Activated CD4-positive, alpha-beta T cell treated with anti-CD3 and anti-CD28 coated beads for 36 hours (primary cell): ENCODE measurements at places on chromosomes 5 and 9.
A peak's percentile ranks its signal among the peaks of the same experiment; 100 is the strongest.

- no peak for DNase-seq
Observed at GRCh38 chr5:72451741-72452505, 55.3 kb downstream of the ZNF366 start.

- DNase-seq: no peak
Observed at GRCh38 chr5:32949286-32949970, 238.3 kb downstream of the NPR3 start.

DNA sequence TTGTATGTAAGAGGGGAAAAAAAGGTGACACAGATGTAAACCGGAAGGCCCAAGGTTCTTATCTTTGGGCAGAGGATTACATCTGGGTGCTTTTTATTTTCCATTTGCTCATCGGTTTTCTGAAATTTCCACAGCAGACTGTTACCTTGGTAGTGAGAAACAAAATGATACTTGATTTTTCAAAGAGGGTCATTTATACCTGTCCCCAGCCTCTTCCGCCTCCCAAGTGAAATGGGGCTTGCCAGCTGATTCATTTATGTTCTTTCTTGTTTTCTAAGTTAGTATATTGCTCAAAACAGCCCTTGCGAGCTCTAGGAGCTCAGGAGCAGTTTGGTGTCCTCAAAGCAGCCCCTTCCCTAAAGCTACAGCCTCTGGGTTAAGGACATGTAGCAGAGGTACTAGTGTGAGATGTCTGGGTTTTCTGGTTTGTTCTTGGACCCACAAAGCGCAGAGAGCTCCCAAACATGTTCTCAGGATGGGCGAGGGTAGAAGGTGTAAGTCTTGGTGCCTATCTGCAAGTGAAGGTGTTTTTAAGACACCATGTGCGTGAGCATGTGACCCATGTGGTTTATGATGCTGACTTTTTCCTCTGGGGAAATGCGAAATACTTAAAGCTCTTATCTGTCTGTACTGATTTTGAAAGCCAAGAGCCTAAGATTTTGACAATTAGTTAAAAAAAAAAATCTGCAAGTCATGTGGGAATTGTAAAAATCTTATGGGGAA, 38.3 kb downstream of the DAPK1 start:
- DNase-seq: peak; percentile 69

- DNase-seq: no peak
Observed at GRCh38 chr5:7795306-7795705, 55.6 kb downstream of the CFAP90 start.

GRCh38 chr5:154211641-154212390, 21.3 kb downstream of the GALNT10 start:
- DNase-seq: no peak

- DNase-seq: no peak
Observed at GRCh38 chr5:179181988-179182387, 121.8 kb downstream of the ZNF354C start.

- no peak for DNase-seq
Observed at GRCh38 chr9:118094387-118094786, 390.2 kb downstream of the TLR4 start.

DNA sequence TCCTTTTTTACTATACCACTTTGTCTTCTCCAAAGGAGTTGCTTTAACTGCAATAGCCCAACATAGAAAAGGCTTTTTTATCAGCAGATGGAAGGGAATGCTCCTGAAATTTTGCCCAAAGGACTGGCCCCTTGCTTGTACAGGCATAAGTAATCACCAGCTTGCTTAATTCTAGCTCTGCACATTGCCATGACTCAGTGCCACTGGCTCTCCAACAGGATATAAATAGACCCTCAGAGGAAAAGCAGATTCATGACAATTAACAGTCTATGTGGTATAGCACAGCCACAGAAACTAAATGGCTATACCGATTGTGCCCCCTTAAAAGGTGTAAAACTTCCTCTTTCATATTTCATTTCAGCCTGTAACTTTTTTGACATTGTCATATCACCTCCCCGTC, 227.0 kb downstream of the ZNF608 start:
- no peak for DNase-seq

DNA sequence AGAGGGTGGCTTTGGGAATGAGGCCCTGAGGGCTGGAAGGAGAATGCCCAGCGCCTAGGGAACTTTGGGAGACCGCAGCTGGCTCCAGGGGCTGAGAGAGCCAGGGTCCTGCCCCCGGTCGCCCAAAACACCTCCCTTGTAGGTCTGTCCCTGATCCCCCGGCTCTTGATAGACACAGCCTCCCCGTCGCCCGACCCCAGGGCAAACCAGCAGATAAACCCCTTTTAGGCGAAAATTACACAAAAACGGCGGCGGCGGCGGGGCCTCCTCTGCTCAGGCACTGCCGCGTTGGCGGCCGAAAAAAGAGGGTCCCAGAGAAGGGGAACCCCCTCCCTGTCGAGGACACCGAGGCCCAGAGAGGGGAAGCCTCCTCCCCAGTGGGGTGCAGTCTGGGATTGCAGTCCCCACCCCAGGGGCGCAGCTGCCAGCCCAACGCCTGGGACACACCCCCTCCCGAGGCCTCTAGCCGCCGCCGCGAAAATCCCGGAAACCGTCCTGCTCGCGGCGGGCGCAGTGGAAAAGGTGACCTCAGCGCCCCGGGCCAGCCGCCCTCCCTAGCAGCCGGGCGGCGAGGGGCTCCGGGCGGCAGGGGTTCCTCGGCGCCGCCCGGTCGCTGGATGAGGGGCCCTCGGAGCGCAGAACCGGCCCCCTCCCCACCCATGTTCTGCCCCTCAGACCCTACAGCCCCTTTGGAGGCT, 3.1 kb upstream of the BARX1 start:
- DNase-seq: peak; percentile 65

DNA sequence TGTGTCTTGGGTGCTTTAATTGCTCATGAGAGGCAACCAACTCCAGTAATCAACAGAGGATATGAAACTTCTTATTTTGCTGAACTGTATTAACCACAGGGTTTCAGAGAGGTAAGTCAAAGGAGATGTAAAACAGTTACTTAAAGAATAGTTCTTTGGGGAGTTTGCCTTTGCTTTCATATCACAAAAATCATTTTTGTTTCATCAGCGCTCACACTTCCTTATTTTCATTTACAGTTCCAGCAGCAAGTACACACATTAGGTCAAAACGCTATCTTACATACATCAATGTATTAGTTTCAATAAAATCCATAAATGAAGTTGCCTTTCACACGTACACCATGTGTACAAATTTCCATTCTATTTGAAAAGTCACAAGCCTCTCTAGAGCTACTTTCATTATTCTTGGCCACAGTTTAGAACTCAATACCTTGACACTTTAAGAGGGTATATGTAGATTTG, 50.1 kb downstream of the ST8SIA4 start:
- DNase-seq: no peak

DNA sequence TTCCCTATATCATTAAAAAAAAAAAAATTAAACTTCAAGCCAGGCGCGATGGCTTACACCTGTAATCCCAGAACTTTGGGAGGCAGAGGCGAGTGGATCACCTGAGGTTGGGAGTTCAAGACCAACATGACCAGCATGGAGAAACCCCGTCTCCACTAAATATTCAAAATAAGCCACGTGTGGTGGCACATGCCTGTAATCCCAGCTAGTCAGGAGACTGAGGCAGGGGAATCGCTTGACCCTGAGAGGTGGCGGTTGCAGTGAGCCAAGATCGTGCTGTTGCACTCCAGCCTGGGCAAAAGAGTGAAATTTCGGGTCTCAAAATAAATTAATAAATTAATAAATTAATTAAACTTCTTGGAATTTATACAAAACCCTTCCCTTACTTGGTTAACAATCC, 358.6 kb upstream of the CDH9 start:
- no peak for DNase-seq

GRCh38 chr9:69044240-69045219, 9.0 kb downstream of the FXN start:
- peak; percentile 13 for DNase-seq

GRCh38 chr5:107242411-107243219, 428.1 kb downstream of the EFNA5 start:
- no peak for DNase-seq
